Karpas-422 (cell line): ENCODE measurements at places on chromosomes 7 and 10.

DNA sequence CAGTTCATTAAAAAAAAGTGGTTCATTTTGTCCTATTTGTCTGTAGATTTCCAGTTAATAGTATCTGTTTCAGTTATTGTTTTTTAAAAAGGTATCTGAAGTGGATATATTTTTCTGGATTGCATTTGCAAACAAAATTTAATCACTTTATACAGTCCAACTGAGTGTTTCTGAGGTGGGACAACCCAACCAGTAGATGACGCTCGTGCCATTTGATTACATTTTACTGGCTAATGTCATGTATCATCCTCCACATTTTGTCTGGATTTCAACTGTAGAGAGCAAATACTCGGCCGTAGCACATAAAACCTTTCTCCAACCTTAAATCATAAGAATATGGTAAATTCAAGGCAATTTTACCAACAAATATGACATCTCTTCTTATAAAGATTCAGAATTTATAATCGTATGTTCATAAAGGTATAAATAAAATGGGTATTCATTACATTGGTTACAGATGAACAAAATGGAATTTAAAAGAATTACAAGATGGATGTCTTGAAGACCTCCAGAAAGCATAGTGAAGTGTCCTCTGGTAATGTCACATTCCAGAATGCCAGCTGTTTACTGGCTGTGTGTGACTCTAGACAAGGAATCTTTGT lies 789.0 kb downstream of the PHTF2 start:
- no peaks in the 10 kb centered on the region for H3K4me1 ChIP-seq
- DNase-seq: peak; percentile 70

DNA sequence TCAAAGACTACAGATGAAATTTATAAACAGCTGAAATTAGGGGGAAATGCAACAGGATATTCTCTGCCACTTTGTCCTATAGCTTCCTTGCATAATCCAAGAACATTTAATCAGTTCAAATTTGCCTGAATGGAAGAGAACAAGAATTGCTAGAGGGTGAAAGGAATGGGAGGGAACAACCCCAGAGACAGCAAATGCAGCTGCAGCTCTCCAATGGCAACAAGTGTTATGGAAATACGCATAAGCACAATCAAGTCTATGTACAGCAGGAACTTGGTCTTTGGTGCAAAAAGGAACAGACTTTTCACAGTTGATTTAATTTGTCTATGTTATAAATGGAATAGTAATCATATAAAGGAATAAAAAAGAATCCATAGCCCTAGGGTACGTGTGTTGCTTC lies 269.0 kb upstream of the ETV1 start:
- H3K27ac ChIP-seq: no peak overlapping the region
- H3K4me3 ChIP-seq: no peak overlapping the region
- no peaks in the 10 kb centered on the region for H3K4me1 ChIP-seq
- H3K36me3 ChIP-seq: no peaks in the 10 kb centered on the region

DNA sequence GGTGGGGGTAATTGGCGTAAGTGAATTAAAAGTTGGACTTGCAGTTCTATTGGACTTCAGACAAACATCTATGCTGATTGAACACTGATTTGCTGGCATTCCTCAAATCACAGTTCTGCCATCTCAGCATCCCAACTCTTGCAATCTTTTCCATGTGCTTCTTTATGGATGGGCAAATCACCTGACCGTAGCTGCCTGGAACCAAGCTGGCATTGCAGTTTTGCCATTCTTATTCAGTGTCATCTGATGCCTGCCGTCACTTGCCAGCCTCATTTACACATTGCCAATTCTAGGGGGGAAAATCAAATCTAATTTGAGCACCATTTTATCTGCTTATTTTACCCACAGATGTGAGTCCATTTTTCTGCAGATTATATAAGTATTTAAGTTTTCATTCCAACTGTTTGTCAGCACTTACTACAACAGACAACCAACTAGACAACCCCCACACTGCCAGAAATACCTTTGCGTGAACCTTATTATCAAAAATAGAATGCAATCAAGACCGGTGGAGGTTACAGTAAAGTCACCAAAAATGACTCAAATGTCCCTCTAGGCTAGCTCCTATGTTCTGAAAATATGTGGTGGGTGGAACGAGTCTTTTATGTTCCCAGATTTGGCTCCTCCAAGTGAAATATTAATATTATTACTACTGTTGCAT lies 172.3 kb upstream of the CTBP2 start:
- no peak overlapping the region for H3K27ac ChIP-seq
- no peaks in the 10 kb centered on the region for H3K4me1 ChIP-seq
- no peak overlapping the region for H3K4me3 ChIP-seq
- DNase-seq: no peak
- H3K27me3 ChIP-seq: no peaks in the 10 kb centered on the region
- no peaks in the 10 kb centered on the region for H3K36me3 ChIP-seq

DNA sequence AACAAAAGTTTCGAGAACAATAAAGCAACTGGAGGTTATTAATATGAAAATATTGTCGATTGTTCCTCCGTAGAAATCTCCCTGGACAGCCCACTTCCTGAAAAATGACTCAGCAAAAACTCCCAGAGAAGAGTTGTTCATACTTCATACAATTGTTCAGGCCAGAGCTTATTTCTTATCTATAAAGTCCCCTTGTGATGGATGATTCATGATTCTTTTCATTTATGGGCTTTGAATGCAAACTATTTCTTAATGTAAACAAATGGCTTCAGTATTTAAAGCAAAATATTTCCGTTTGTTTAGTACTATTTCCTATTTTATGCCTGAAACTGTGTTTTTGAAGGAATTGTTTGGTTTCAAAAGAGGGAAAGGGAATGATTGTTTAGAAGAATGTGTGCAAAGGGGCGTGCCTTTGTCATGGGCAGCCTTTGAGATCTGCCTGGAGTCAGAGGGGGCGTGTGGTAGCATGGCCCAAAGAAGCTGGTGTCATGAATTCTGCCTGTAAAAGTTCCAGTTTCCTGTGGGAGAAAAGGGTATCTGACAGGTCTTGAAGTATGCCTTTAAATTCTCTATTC lies 26.2 kb upstream of the EXOC6 start:
- no peaks in the 10 kb centered on the region for H3K36me3 ChIP-seq
- H3K27ac ChIP-seq: no peak overlapping the region
- no peaks in the 10 kb centered on the region for H3K27me3 ChIP-seq
- no peak overlapping the region for H3K4me3 ChIP-seq
- H3K4me1 ChIP-seq: peaks cover 5% of the 10 kb centered on the region; the same call in 1 of the 2 replicates

DNA sequence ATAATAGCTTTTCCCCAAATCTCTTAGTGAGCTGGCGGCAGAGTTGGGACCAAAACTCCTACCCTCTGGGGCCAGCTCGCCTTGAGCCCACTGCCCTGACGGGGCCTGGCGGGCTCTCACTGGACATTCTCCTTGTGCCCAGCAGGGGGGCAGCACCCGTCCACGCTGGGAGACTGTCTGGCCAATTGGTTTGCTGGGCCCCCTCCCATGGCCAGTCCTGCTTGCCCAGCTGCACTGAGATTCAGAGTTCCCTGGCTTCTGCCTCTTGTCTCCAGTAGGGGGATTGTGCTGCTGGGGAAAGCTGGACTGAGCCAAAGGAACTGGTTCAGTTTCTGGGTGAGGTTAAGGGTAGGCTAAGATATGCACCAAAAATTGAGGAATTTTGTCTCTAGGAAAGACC lies 59.8 kb downstream of the RAMP3 start:
- no peak overlapping the region for H3K4me3 ChIP-seq
- H3K4me1 ChIP-seq: no peaks in the 10 kb centered on the region
- DNase-seq: no peak
- no peak overlapping the region for H3K27ac ChIP-seq
- H3K27me3 ChIP-seq: no peaks in the 10 kb centered on the region
- no peaks in the 10 kb centered on the region for H3K36me3 ChIP-seq

DNA sequence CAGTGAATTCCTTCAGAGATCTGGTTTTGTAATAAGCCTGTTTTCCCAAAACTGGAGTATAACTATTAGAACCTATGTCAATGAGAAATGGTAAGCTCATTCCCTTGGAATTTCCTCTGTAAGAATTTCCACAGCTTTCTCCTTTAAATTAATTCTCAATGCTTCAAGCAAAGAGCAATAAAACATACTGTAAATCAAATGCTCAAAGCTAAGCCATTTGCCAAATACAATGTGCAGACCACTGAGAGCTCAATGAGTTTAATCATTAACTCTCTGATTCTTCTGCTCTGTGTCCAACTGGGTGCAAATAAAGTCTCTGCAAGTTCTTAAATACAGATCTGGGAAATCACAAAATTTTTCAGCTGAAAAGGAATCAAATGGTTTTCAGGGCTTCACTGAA lies 227.6 kb upstream of the IMMP2L start:
- H3K27me3 ChIP-seq: no peaks in the 10 kb centered on the region
- H3K36me3 ChIP-seq: no peaks in the 10 kb centered on the region
- H3K4me1 ChIP-seq: no peaks in the 10 kb centered on the region
- no peak for DNase-seq
- no peak overlapping the region for H3K27ac ChIP-seq
- no peak overlapping the region for H3K4me3 ChIP-seq
